ENCODE measurements at places on chromosomes 5 and 9. TPM values are rescaled to one million over a fixed set of nuclear protein-coding genes. Genes with fewer than 3 reads are reported as not detected.

The SPINK1 gene
- 0.78 TPM for total RNA-seq

The COL27A1 gene
- 3.1 TPM for total RNA-seq

The CWC27 gene
- total RNA-seq: 32.5 TPM

The DCTN4 gene
- 35.9 TPM for total RNA-seq

The FRMD3 gene
- total RNA-seq: 0.43 TPM

The MED7 gene
- 9.7 TPM for total RNA-seq

The CORO2A gene
- 35.5 TPM for total RNA-seq

The CD14 gene
- total RNA-seq: 6.6 TPM

The LCN1 gene
- not detected for total RNA-seq

The BAAT gene
- total RNA-seq: 0.07 TPM

The CLTA gene
- 260 TPM for total RNA-seq

The CNTRL gene
- total RNA-seq: 8.5 TPM

The NUTM2G gene
- not detected for total RNA-seq

The FAM81B gene
- total RNA-seq: not detected

The SMIM27 gene
- 1.6 TPM for total RNA-seq

The SLC36A2 gene
- total RNA-seq: not detected

The ANXA2R gene
- total RNA-seq: 1.00 TPM

The OMD gene
- not detected for total RNA-seq

The CCDC183 gene
- total RNA-seq: under 0.01 TPM

The HMMR gene
- total RNA-seq: 0.34 TPM

The PDE6A gene
- total RNA-seq: not detected

The MPDZ gene
- 30.1 TPM for total RNA-seq

The FXN gene
- total RNA-seq: 8.1 TPM

The RMRP gene
- 104,493 TPM for total RNA-seq

The PDE8B gene
- total RNA-seq: under 0.01 TPM

The IFNA13 gene
- total RNA-seq: not detected

The NR6A1 gene
- 5.2 TPM for total RNA-seq

The ANGPTL2 gene
- under 0.01 TPM for total RNA-seq

The ANKRD55 gene
- total RNA-seq: not detected

The PCA3 gene
- not detected for total RNA-seq

The MVB12B gene
- 2.0 TPM for total RNA-seq

All from nasal cavity respiratory epithelium epithelial cell of viscerocranial mucosa (primary cell).